Activated CD8-positive, alpha-beta T cell treated with anti-CD3 and anti-CD28 coated beads for 36 hours (primary cell): ENCODE measurements at places on chromosomes 6 and 20. TPM values are rescaled to one million over a fixed set of nuclear protein-coding genes. Genes with fewer than 3 reads are reported as not detected.

GRCh38 chr6:117627533-117627932, 25.2 kb upstream of the GOPC start:
- DNase-seq: no peak
- H3K27ac ChIP-seq: no peak overlapping the region
- H3K4me3 ChIP-seq: no peak overlapping the region
- H3K4me1 ChIP-seq: no peaks in the 10 kb centered on the region
- peaks cover 4% of the 10 kb centered on the region for H3K27me3 ChIP-seq

DNA sequence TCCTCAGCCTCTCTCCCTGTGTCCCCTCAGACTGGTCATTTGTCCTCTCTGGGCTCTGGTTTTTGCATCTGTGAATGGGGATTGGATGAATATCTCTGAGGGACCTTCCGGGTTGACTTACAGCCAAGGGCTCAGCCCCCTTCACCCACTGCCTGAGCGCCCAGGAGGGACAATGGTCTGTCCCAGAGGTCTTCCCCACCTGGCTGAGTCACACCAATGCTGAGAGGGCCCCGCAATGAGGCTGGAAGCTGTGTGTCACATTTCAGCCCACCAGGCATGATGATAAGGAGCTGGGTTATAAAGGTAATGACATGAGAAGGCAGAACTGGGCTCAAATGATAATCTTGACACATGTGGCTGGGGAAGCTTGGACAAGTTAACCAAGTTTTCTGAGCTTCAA, 70.5 kb downstream of the TOX2 start:
- peaks cover 4% of the 10 kb centered on the region for H3K27me3 ChIP-seq
- peak; percentile 45 for DNase-seq
- H3K4me3 ChIP-seq: no peak overlapping the region
- peaks cover 4% of the 10 kb centered on the region for H3K36me3 ChIP-seq

GRCh38 chr20:59816146-59816738, 117.2 kb downstream of the SYCP2 start:
- H3K27me3 ChIP-seq: peaks cover 5% of the 10 kb centered on the region
- no peak overlapping the region for H3K27ac ChIP-seq
- H3K36me3 ChIP-seq: no peaks in the 10 kb centered on the region
- no peaks in the 10 kb centered on the region for H3K4me1 ChIP-seq
- no peak overlapping the region for H3K4me3 ChIP-seq

Gene GRM1
- not detected for total RNA-seq

Gene POM121L2
- not detected for total RNA-seq
